H9 (cell line): ENCODE measurements at places on chromosomes 2 and 18.

DNA sequence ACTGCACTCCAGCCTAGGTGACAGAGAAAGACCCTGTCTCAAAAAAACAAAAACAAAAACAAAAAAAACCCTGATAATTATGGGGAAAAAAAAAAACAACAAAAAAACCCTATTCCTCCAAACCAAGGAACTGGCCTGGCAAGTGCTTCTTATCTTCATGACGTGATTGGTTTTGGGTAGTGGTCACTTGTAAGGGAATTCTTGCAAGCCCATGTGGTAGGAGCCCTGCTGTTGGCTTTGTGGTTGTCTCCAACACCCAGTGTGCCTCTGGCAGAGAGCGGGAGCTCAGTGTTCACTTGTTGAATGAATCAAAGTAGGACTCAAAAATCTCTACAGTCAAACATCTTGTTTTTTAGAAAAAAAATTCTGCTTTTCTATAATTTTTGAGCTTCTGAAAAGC lies 6.0 kb downstream of the GALM start:
- no peak for DNase-seq

- DNase-seq = peak; percentile 74
These were observed 55.8 kb downstream of the TSN start for GRCh38 chr2:121810959-121811853.

- DNase-seq = peak; percentile 74
These were observed 492.4 kb downstream of the PLCL1 start for GRCh38 chr2:198296665-198297308.

- DNase-seq = no peak
These were observed 670.4 kb downstream of the KCNJ3 start for GRCh38 chr2:155368934-155369333.

GRCh38 chr2:147663153-147663961 lies 181.5 kb upstream of the ACVR2A start:
- no peak for DNase-seq

DNA sequence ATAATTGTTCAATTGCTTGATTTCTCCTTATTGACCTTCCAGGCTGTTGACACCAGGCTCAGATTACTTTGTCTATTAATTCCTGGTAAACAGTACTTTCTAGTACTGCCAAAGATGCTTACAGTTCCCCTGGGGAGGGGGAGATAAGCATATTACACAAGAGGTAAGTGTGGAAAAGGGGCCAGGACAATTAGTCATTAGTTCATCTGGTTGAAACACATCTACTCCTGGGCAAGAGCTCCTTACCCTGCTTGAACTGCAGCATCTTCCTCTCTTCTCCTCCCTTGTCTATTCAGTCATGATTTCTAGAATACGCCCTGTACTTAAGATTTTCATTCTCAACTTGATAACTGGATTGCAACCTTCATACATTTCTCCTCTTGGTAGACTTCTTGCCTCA lies 10.4 kb upstream of the SPATS2L start:
- no peak for DNase-seq

DNA sequence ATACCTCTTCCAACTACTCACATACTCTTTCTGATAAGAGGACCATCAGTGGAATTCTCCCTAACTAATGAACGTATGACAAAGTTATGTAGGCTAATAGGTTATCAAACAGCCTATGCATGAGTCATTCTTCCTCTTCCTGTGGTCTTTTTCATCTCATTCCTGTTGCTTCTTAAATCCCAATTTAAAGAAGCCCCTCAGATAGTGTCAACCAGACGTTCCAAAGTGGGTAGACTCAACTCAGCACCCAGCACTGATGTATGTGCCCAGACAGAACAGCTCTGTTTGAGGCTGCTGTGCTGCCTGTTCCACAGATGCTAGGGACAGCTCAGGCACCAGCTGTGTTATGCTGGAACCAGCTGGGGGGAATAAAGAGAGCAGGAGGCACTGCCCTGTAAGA lies 52.6 kb downstream of the CXCR4 start:
- DNase-seq = no peak
